ENCODE measurements at places on chromosomes 13 and 19.

- DNase-seq, result no peak
These were observed 60.1 kb downstream of the UFM1 start for GRCh38 chr13:38409771-38410170.

DNA sequence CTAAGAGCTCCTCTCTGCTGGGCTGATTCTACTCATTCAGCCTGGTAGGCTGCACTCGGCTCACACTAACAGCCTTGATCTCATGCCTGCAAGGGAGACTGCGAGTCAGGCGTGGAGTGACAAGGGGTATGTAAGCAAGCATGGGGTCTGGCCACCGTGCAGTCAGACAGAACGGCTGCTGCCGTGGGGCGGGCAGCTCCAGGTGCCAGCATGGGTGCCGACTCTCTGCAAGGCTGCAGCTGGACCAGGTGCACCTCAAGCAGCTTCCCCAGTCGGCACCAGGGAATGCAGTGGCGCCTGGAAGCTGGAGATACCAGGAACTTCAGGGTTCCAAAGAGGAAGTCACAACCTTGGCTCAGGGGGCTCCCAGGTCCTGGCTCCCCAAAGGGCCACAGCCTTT is 892.3 kb downstream of the OLFM4 start:
- no peak for DNase-seq

- DNase-seq, result no peak
These were observed 1678.9 kb downstream of the PCDH9 start for GRCh38 chr13:65551208-65551607.

- no peak for DNase-seq
These were observed 50.0 kb upstream of the TMTC4 start for GRCh38 chr13:100724568-100724967.

GRCh38 chr13:66139701-66140100 is 1090.4 kb downstream of the PCDH9 start:
- DNase-seq, result no peak

DNA sequence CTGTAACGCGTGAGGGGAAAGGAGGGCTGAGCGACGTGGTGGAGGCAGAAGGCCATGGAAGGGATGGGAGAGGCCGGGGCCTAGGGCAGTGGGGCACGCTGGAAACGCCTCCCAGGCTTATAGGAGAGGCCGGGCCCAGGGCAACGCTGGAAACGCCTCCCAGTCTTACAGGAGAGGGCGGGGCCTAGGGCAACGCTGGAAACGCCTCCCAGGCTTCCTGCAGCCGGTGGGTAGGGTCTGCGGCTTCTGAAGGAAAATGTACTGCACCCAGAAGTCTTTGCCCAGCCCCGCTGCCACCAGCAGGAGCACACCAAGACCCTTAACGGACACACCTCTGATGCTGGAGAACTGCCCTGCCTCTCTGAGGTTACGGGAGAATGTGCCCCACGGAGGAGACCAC is 9.1 kb downstream of the CACTIN start:
- DNase-seq, result no peak

DNA sequence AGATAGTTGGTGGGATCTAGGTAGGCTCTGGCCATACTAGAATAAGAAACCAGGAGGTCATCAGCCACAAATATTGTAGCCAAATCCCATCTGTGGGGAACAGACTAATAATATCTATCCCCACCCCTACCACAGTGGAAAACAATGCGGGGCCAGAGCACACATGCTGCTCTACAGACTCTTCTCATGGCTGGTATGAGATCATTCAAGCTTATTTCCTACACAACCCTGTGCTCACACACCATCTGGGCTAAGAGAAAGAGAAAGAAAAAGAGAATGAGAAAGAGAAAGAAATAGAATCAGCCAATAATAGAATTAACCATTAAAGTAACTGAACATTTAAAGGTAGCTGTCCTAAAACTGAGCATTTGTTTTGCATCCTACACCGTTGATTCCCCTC is 1268.4 kb upstream of the SPRY2 start:
- no peak for DNase-seq

DNA sequence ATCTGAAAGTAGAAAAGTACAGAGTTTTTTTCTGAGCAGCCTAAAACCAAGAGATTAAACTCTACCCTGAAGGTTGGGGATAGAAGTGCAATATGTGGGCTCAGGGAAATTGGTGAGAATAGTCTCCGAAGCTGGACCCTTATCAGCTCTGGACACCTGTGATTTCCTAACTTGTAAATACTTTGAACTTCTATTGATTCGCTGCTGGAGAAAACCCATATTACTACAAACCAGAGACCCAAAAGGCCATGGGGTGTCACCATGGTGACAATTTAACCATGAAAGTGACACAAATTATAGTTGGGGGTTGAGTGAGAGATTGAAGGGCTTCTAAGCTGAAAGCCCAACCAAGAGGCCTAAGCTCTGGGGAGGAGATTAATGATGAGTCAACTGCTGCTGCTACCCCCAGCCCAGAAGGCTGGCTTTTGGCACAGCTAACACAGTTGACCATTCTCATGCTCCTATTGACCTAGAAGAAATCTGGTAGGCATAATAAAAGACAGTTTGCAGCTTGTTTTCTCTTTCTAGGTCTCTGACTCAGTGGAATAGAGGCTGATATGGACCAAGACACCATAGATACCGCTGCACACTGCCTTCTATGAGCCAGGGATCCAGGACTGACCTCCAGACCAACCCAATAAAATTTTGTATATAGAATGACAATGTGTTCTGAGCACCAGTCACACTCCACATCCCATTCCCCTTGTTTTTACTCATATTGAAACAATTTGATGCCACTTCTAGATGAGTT is 131.9 kb upstream of the FNDC3A start:
- no peak for DNase-seq

DNA sequence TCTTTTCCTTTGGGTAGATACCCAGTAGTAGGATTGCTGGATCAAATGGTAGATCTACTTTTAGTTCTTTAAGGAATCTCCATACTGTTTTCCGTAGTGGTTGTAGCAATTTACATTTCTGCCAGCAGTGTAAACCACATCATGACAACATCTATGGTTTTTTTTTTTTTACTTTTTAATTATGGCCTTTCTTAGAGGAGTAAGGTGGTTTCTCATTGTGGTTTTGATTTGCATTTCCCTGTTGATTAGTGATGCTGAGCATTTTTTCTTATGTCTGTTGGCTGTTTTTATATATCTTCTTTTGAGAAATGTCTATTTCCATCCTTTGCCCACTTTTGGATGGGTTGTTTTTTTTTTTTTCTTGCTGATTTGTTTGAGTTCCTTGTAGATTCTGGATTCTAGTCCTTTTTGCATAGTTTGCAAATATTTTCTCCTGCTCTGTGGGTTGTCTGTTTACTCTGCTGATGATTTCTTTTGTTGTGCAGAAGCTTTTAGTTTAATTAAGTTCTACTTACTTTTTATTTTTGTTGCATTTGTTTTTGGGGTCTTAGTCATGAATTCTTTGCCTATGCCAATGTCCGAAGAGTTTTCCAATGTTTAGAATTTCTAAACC is 38.8 kb downstream of the TDRD3 start:
- no peak for DNase-seq

GRCh38 chr19:57105976-57106721 is 13.6 kb upstream of the USP29 start:
- no peak for DNase-seq

DNA sequence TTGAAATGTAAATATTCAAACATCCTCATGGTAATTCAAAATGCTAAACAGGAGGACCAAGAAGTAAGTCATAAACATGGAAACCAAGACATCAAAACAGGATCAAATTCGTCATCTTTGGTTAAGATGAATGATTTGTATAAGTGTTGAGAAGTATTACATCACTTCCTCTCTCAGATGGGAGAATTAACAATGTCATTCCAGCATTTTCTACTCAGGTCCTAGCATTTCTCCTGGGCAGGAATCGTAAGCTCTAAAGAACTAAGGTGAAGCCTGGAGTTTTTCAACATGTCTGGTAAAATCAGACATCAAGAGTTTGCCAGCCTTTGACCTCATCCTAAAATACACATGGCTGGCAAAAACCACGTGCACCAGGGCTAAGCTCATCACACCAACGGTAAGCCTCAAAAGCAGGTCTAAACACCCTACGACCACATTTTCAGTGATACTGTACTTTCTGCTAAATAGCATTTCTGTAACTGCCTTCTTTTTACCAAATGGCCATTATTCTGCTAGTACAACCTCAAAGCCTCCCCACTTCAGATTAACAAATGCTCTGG is 24.8 kb downstream of the RANBP3 start:
- no peak for DNase-seq

DNA sequence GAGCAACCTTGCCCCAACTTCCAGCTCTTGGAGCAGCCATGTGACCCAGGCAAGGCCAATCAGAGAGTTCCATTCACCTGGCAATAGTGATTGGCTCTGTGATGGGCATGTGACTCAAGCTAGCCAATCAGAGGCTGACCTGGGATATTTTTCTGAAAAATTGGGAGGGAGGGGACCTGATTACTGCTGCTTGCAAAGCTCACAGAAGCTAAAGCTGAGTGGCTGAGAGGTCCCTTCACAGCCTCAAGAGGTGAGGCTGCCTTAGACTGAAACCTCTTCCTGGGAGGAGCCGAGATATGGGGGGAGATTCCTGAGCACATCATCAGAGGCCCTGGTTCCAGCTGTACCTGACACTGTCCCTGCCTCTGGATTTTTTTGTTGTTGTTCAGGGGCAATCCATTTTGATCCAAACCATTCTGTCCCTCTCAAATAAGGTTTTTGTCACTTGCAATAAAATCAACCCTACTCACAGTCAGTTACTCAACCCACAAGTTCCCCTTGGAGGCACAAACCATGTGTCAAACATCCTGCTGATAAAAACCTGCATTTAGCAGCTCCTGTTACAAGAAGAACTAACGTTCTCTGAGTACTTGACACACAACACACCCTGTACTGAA is 4.8 kb downstream of the CIB3 start:
- DNase-seq, result no peak

DNA sequence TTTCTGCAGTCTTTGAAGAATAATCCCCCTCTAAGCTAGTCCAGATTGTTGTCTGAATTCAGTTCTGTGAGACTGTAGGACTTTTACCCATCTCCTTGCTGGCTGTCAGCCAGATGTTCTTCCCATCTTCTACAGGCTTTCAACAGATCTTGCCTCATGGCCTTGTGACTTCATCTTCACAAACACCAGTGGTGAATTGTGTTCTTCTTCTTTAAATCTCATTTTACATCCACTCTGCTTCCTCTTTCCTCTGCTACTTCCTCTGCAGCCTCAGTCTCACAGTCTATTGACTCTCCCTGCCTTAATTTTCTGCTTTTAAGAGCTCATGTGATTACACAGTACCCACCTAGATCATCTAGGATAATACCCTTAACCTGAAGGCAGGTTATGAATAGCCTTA is 859.0 kb upstream of the SLITRK1 start:
- no peak for DNase-seq

DNA sequence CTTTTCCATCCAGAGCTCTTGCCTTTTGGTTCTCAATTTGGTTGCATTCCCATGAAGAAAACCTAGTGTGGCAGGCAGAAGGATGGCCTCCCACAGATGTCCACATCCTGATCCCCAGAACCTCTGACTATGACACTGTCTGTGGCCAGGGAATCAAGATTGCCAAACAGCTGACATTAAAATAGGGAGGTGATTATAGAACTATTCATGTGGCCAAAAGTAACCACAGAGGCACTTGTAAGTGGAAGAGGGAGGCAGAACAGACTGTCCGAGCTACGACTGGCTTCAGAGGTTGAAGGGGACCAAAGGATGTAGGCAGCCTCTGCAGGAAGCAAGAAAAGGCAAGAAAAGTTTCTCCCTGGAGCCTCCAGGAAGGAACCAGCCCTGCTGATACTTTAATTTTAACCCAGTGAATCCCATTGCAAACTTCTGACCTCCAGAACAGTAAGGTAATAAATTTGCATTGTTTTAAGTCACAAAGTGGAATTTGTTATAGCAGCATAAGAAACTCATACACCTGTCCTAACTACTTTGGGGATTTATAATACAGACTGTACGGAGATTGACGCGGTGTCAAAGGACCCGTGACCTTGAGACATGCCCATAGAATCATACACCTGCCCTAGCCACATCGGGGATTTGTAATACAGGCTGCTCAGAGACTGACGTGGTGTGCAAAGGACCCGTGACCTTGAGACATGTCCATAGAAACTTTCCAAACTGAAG is 106.5 kb downstream of the ATP11A start:
- DNase-seq, result no peak

- no peak for DNase-seq
These were observed 322 bp downstream of the ZNF558 start for GRCh38 chr19:8831832-8832131.

DNA sequence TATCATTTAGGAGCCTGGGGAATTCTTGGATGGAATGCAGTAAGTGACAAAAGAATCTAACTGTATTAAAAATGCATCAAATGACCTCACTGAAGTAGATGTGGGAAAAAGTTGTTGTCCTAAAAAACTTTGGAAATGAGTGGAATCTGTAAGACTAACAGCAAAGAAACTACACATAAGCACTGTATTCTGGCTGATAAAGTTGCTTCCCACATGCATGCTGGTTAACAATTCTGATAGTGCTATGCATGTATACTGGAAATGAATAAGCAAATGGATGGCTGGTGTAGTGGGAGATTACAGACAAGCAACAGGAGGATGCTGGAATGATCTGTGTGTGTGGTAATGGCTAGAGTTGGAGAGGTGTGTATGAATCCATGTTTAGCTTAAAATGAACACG is 138.5 kb downstream of the FOXO1 start:
- DNase-seq, result no peak

GRCh38 chr13:89951341-89951740 is 1396.1 kb upstream of the MIR17HG start:
- no peak for DNase-seq

GRCh38 chr13:66840621-66841020 is 389.5 kb downstream of the PCDH9 start:
- DNase-seq, result no peak

GRCh38 chr13:27044837-27045570 is 126.6 kb downstream of the USP12 start:
- DNase-seq, result no peak

DNA sequence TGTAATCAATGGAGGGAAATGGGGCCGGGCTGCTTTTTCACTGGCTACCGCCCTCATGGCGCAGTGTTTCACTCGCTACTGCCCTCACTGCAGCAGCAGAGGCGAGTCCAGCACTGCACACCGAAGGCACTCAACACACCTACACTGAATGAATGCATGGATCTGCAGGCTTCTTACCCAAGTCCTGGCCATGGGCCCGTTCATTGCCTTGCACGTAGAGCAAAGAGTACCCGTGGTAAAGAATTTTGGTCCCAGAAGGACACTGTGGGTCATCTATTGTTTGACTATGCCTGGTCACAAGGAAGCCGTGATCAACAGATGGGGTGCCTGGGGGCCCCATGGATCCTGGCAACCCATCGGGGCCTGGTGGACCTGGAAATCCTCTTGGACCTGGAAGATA is 144.9 kb downstream of the COL4A1 start:
- DNase-seq, result no peak

GRCh38 chr13:31905961-31906360 is 125.6 kb upstream of the FRY start:
- DNase-seq, result no peak

- DNase-seq, result no peak
These were observed 384.9 kb downstream of the KCNRG start for GRCh38 chr13:50400035-50400726.

- no peak for DNase-seq
These were observed 166.0 kb upstream of the UBL3 start for GRCh38 chr13:30016398-30016797.

GRCh38 chr19:4728871-4729270 is 5.2 kb upstream of the DPP9 start:
- DNase-seq, result no peak

Data from stimulated activated CD4-positive, alpha-beta T cell treated with anti-CD3 and anti-CD28 coated beads, TNF-alpha, amount 100 ng/mL, for 4 hours (primary cell).